ENCODE measurements at places on chromosomes 2 and 18.

- no peak for DNase-seq
Observed at GRCh38 chr2:47226923-47227220, 71.8 kb upstream of the STPG4 start.

DNA sequence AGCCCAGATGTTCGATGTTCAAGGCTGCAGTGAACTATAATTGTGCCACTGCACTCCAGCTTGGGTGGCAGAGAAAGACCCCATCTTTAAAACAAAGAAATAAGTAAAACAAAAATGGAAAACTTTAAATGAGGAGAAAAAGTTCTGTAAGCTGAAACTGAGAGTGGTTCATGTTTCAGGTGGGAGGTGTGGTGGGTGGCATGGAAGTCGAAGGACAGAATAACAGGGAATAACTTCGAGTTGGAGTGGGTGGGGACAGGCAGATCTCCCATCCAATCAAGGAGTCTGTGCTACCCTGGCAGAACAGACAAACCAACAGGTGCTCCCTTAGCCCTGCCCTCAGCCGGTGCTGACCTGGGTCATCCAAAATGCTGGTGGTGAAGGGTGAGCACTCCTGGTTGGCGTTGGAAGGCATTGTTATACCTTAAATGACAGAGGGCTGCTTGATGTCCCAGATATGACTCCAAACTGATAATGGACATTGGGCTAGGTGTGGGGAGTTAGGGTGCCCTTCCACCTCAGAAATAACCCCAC, 328.4 kb downstream of the DYSF start:
- no peak for DNase-seq

DNA sequence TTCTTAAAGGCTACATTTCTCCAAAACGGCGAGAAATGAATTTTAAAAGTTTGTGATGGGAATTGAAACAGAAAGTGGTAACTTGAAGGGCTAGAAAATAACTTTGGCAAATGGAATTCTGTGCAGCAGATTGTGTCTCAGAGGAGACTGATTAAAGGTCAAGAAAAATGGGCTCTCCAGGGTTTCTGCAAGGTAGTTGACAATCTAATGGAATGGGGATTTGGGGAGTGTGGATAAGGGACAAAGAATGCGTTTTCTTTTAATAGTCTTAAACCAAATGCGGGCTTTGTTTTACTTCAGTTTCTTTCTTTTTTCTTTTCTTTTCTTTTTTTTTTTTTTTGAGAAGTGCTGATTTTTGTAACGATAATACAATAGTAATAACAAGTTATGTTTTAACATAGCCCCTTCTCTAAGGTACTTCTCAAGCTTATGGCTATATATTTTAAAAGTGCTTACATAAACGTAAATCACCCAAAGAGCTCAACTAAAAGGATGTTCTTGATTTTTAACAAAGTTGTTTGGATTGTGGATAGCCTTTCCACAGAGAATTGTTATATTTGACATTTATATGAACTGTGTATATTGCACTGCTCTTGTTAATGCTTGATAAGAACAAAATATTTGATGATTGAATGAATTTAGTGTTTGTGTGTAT, 36.6 kb downstream of the CAMKMT start:
- no peak for DNase-seq

DNA sequence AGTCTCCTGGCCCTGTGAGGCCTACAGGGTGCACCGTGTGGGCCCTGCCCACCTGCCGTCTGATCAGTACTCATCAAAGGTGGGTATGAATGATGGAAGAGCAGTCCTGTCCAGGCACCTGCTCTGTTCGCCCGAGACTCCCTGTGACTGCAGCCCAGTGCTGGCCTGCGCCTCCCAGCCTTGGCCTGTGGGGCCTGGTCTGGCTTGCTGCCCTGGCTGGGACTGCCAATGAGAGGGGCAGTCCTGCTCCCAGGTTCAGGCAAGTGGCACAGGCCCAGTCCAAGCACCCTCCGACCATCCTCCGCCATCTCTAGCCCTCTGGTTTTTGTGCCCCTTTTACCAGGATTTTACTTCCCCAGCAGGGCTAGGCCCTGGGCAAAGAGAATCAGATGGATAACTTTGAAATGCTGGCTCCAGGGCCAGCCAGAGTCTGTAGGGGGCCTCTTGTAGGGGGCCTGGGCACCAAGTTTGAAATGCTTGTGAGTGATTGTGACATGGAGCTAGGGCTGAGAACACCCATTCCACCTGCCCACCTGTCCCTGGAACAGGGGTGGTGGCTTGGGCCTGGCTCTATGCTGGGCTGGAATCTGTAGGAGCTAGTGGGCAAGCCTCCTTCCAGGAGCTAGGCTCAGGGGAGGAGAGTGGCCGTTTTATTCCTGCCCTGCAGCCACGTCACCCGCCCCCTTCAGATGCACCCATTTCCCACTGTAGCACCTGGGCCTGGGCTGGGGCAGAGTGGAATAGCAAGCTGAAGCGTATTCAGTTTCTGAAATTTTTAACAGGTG, 8.7 kb upstream of the HS6ST1 start:
- DNase-seq, result no peak

Data from stimulated activated CD4-positive, alpha-beta T cell treated with anti-CD3 and anti-CD28 coated beads, Interleukin-4, amount 100 ng/mL, for 1 hour (primary cell).